ENCODE measurements at places on chromosomes 2 and 18.

GRCh38 chr2:160582081-160582480, 88.5 kb upstream of the RBMS1 start:
- DNase-seq, result no peak

- no peak for DNase-seq
These were observed 303.0 kb downstream of the DYSF start for GRCh38 chr2:71756280-71756906.

- DNase-seq, result no peak
These were observed 25.7 kb upstream of the RNU4ATAC start for GRCh38 chr2:121505005-121505404.

DNA sequence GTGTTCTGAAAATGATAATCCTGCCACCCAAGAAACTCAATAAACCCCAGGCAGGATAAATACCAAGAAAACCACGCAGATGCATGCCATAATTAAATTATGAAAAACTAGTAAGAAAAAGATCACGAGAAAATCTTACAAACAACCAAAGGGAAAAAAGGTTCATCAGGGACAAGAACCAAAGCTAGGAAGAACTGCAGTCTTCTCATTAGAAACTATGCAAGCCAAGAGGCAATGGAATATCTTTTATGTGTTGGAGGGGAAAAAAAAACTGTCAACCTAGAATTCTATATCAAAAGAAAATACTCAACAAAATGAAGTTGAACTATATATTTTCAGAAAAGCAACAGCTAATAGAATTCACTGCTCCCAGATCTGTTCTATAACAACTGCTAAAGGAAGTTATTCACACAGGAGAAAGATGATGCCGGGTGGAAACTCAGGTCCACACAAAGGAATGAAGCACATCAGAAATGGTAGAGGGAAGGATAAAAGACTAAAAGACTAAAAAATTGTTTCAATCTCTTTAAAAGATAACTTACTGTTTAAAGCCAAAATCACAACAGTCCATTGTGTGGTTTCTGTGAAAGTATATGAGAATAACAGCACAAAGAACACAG, 55.0 kb downstream of the NDUFA10 start:
- DNase-seq, result no peak

- no peak for DNase-seq
These were observed 68.2 kb upstream of the SLC35G4 start for GRCh38 chr18:11541179-11541578.
